ENCODE measurements at places on chromosomes 16 and 17.

GRCh38 chr17:69450918-69451317 lies 36.4 kb downstream of the MAP2K6 start:
- DNase-seq: no peak

DNA sequence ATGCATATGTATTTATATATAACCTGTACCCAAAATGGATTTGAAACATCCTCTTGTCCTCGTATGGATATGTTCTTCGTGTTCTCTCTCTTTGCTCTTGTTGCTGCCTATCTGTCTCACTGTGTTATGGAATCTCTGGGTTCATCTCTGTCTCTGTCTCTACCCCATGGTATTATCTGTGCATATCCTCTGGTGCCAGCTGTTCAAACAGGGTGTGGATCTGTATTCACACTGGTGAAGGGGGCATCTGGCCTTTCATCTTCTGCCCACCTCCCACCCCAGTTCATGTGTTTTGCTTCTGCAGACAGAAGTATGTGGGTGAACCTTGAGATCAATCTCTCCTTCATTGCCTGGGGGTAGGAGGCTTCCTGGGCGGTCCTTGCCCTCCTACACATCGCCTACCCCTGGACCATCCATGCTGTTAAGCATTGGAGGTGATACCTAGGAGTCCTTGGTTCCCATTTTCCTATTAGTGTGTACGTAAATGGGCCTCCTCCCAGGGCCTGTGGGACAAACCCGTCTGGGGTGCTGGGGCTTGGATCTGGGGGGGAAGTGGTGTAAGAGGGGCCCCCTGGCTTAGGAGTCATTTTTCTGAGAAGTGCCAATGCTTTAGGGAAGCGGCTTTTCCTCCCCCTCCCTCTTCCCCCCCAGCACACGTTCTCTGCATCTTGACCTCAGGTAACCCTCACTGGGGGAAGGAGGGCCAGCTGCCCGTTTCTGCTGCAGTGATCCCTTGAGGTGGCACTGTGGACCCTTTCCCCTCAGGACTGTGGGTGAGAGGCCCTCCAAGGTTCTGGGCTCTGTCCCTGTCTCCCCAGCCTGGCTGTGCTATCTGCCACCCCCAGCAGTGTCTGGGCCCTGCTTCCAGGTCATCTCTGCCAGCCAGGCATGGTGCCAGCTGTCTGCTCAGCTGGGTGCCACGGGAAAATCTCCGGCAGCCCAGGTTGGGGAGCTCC lies 21.1 kb downstream of the RARA start:
- DNase-seq: no peak

GRCh38 chr17:17206913-17207335 lies 791 bp upstream of the PLD6 start:
- DNase-seq: no peak

DNA sequence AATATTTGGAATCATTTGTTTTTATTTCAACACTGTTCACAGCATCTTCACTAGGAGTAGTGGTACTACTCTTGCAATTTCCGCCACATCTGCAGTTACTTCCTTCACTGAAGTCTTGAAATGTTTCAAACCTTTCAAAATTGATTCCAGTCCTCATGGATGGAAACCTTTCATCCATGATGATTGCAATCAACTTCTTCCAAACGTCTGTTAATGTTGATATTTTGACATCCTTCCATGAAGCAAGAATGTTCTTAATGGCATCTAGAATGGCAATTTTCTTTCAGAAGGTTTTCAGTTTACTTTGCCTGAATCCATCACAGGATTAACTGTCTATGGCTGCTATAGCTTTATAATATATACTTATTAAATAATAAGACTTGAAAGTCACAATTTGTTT lies 736.8 kb upstream of the CA10 start:
- no peak for DNase-seq

- DNase-seq: no peak
Observed at GRCh38 chr17:67107171-67107570, 62.8 kb downstream of the CACNG1 start.

GRCh38 chr16:71432906-71433305 lies 8.9 kb downstream of the TLE7 start:
- DNase-seq: no peak

DNA sequence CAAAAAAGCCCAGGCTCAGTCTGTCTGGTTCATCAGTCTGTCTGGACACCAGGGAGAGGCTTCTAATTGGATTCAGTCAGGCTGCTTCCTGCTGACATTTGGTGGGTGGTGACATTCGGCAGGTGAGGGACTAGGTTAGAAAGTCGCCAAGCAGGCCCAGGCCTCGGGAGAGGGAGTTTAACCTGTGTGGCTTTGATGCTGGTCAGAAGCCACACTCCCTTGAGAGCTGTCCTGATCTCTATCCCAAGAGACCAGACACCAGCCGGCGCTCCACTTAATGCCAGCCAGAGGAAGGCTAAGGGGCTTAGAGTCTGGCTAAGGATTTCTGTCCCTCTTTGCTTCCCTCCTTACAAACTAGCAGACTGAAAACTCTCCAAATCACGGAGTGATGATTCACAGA lies 135.0 kb downstream of the GSG1L start:
- DNase-seq: no peak

DNA sequence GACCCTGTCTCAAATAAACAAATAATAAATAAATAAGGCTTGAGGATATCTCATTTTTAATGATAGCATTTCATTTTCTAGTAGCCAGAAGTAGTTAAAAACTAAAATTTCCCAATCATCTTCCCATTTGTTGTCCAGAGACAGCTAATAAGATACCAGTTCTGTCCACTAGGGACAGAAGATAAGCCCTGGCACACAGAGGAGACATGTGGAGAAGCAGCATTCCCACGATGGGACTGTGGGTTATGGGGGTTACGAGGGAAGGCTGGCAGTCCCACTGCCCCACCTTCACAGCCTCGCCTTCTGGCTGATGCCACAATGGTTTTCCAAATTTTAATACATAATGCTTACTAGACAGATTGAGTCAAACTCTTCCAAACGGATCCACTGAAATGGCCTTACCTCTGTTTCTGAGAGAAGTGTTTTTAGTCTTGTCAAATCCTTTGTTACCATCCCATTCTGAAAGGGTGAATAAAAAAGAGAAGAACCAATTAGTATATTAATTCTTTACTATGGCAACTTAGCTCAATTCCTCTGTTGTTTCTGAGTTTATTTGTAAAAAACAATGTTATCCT lies 44.2 kb downstream of the HELZ start:
- no peak for DNase-seq

- no peak for DNase-seq
Observed at GRCh38 chr17:29593591-29594518, 923 bp downstream of the ANKRD13B start.

DNA sequence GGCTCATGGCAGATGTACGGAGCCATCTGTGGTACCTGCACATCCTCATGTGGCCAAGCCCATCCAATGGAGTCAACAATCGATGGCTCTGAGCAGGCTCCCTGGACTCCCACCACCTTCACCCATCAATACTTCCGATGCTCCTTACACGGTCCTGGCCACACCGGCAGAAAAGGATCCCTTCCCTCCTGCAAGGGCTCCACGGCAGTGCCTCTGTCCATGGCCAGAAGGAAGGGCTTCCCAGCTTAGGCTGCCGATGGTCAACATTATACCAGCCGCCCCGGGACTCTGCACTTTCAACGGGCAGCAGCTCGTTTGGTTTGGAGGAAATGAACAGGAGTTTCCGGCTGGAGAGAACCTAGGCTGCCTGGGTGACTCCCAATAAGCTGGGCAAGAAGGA lies 13.2 kb downstream of the SLX4 start:
- no peak for DNase-seq

- DNase-seq: no peak
Observed at GRCh38 chr17:63954402-63955063, 18.2 kb downstream of the SCN4A start.

- DNase-seq: no peak
Observed at GRCh38 chr16:66649636-66650205, 45.2 kb downstream of the CMTM3 start.

GRCh38 chr17:65850486-65850885 lies 289.0 kb upstream of the AXIN2 start:
- no peak for DNase-seq

- no peak for DNase-seq
Observed at GRCh38 chr16:71430744-71431143, 11.1 kb downstream of the TLE7 start.

DNA sequence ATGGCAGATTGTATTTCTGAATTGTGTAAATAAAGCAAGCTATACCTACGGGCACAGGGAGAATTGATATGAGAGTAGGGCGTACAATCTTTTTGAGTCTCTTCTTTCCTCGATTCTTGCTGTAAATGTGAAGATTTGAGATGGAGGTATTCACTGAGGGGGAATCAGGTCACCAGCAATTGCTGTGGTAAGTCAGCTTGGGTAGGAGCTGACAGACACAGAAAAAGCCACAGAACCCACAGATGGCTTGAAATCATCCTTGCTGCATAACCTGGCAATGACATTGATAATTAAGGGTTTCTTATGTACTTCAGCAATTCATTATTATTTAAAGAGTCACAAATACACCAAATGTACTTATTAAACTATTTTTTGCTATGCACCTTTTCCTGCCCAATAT lies 164.2 kb downstream of the CNTNAP4 start:
- DNase-seq: no peak

DNA sequence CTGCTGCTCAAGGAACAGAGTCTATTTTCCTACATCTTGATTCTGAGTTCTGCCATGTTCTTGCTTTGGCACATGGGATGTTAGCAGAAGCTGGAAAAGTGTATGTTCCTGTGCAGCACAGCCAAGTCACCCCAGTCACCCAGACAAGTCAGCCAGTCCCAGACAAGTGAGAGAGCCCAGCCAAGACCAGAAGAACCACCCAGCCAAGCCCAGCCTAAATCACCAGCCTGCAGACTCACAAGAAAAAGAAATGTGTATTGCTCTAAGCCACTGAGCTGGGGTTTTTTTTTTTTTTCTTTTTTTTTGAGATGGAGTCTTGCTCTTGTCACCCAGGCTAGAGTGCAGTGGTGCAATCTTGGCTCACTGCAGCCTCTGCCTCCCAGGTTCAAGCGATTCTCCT lies 141.3 kb upstream of the CDC42EP4 start:
- no peak for DNase-seq

DNA sequence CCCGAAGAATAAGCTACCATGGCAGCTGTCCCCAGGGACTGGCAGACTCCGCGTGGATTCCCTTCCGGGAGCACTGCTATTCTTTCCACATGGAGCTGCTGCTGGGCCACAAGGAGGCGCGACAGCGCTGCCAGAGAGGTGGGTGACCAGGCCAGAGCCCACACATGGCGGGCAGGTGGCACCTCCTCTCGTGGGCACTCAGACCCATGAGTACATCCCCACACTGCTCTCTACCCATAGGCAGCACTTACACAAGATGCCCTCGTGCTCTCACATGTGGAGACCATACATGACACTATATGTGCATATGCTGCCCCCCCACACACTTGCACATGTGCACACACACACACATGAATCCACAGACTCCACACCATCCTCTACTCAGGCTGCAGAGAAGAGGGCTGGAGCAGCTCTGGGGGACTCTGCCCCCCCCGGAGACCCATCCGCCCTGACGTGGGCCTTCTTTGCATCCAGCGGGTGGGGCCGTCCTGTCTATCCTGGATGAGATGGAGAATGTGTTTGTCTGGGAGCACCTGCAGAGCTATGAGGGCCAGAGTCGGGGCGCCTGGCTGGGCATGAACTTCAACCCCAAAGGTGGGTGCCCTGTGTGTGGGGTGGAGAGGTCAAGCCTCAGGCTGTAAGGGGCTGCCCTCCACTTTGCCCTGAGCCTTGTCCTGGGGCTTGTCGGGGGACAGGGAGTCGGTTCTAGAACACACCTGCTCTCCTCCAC lies 62.9 kb downstream of the MRC2 start:
- no peak for DNase-seq

DNA sequence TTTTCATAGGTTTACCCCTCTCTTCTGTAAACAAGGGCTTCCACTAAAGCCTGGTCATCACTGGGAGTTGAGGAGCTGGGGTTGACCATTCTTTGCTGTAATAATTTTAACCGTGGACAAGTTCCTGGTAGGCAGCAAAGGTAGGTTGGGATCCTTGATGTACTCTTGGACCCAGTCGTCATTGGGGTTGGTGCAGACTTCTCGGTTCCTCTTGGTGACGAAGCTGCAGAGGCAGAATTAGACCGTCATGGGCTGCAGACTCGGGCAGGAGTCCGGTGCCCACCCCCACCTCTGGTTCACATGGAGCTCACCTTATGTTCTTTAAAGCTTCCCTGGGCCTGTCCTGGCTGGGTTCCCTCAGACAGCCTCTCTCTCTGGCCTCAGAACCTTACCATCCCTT lies 3.8 kb downstream of the CCL16 start:
- DNase-seq: no peak

- no peak for DNase-seq
Observed at GRCh38 chr16:19841184-19841583, 43.5 kb downstream of the GPRC5B start.

DNA sequence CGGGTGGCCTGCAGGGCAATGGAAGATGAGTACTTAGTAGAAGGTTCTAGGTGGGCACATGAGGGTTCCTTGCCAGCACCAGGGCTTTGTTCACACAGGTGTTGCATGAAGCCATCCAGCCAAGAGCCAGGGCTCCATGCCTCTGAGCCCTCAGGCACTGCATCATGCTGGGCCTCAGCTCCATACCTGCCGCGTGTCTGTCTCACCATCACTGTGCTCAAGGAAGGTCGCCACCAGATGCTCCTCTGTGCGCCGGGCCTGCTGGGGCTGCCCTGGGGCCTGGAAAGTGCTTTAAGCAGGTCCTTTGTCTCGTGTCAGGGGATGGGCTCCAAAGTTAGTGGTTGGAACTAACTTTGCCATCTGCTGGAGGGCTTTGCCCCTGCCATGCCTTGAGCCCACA lies 25.6 kb downstream of the C16orf90 start:
- DNase-seq: no peak

- no peak for DNase-seq
Observed at GRCh38 chr16:19112099-19112407, 1.7 kb upstream of the ITPRIPL2 start.

- DNase-seq: no peak
Observed at GRCh38 chr16:25155553-25156460, 44.3 kb downstream of the LCMT1 start.

DNA sequence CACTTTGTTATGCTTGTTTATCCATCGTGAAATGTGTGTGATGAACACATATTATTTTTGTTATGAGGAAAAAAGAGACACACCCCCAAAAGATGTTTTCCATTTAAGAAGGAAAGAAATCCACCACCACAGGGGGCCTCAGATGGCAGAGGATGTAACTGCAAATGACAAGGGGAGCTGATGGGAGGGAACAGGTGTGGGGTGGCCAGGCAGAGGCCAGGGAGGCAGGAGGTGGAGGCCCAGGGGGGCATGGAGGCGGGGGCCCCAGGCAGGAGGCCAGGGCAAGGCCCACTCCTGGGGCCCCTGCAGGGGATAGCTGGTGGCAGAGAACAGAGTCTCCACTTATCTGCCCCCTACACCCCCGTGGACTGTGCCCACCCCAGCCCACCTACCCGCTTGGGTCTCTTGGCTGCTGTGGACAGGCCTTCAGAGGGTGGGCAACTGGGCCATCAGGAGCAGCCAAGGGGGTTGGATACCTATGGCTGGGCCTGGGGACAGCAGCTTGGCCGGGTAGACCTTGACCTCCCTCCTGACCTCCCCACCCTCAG lies 28.0 kb downstream of the PPL start:
- no peak for DNase-seq

DNA sequence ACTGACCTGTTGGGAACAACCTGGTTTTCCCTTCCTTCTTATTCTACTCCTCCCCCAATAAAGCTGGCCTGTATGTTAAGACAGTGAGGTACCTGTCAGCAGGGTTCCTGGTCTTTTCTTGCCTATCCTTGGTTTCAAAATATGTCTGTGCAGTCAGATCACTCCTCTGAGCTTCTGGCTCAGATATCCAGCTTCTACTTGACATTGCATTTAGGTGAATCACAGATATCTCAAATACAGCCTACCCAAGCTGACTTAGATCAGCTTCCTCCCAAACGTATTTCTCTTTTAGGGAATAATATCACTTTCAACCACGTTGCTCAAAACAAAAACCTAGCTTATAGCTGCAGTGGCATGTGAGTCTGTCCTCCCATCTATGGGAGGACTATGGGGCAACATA lies 48.7 kb downstream of the TEX14 start:
- no peak for DNase-seq
